ENCODE measurements at places on chromosomes 3 and 15.

GRCh38 chr15:61816856-61817255 lies 243.4 kb downstream of the VPS13C start:
- DNase-seq = no peak

- DNase-seq = no peak
Observed at GRCh38 chr15:61222010-61222409, 7.1 kb downstream of the RORA start.

DNA sequence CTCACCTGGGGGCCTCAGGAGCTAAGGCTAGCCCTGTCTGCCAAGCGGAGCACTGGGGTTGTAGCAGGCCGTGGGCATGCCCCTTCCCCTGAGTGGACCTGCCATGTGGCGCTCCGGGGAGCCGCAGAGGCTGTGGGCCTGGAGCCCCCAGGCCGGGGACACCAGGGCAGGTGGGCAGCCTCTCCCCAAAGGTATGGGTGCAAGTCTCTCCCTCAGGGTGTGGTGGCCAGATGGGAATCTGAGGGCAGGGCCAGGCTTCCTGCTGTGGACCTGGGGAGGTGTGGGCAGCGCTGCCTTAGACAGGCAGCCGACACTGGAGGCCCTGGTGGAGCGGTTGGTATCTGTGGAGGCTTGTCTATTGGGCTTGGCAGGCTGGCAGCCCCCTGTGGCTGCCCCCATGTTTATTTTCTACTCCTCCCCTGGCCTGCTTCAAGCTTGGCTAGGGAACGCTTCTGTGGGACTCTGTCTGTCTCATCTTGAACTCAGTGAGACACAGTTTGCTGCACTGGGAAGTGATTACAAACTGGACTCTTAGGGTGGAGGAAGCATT lies 5.9 kb downstream of the ACVR2B start:
- DNase-seq = no peak

- DNase-seq = no peak
Observed at GRCh38 chr3:4982773-4983738, 3.8 kb downstream of the BHLHE40 start.

DNA sequence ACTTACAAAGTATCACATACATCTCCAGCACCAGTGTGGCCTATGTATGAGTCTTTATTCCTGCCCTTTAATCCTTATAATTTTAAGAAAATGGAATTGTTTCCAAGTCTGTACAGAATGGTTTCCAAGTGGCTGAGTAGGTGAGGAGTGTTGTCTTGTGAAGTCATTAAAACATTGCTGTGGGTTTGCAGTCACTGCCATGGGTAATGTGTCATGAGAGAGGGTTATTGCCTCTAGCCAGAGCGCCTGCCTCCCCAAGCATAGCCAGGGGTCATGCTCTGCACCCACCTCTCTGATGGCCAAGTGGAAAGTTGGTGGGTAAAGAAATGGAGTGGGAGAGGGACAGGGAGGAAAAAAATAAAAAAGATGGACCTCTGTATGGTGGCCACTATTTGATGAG lies 25.3 kb downstream of the TRAK1 start:
- DNase-seq = no peak

- no peak for DNase-seq
Observed at GRCh38 chr3:94453864-94454263, 391.0 kb downstream of the NSUN3 start.

DNA sequence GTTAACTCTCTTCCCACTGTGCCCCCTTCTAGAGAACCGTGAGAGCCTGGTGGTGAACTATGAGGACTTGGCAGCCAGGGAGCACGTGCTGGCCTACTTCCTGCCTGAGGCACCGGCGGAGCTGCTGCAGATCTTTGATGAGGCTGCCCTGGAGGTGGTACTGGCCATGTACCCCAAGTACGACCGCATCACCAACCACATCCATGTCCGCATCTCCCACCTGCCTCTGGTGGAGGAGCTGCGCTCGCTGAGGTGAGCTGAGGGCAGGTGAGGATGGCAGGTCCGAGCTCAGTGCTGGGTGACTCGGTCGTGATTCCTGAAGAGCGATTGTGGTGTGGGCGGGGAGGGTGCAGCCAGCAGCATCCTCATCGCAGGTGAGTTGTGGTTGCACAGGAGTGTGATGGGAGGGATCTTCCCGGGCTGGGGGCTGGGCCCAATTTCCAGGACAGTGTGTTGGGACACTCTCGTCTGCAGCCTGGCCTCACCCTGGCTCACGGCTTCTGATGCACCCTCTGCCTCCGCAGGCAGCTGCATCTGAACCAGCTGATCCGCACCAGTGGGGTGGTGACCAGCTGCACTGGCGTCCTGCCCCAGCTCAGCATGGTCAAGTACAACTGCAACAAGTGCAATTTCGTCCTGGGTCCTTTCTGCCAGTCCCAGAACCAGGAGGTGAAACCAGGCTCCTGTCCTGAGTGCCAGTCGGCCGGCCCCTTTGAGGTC lies 8.0 kb downstream of the MCM2 start:
- DNase-seq = no peak

DNA sequence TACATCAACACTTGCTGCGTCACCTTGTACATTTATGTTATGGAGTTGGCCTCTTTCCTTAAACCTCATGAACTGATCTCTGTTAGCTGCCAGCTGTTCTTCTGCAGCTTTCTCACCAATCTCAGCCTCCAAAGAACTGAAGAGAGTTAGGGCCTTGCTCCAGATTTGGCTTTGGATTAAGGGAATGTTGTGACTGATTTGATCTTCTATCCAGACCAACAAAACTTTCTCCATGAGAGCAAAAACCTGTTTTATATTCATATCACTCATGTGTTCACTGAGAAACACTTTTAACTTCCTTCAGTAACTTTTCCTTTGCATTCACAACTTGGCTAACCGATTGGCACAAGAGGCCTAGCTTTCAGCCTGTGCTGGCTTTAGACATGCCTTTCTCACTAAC lies 1156.0 kb upstream of the CADM2 start:
- DNase-seq = no peak

DNA sequence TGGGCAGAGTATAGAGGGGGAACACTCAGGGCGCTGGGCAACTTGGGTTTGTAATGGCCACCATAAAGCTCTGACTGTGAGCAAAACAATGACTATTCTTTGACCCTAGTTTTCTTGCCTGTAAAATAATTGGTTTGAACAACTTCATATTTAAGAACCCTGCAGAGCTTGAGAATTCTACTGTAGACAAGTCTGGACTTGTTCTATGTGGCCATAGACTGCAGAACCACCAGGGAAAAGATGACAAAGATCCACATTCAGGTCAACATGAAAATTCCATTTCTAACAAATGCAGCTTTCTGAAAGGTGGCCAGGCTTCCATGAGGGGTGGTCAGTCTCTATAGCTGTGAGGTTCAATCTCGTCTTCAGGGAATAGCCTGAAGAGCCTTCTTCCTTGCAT lies 239.4 kb upstream of the LRRN1 start:
- no peak for DNase-seq

GRCh38 chr15:63792584-63792983 lies 41.2 kb downstream of the HERC1 start:
- no peak for DNase-seq

- DNase-seq = peak; percentile 97
Observed at GRCh38 chr3:63724987-63725386, 72.5 kb downstream of the SNTN start.

DNA sequence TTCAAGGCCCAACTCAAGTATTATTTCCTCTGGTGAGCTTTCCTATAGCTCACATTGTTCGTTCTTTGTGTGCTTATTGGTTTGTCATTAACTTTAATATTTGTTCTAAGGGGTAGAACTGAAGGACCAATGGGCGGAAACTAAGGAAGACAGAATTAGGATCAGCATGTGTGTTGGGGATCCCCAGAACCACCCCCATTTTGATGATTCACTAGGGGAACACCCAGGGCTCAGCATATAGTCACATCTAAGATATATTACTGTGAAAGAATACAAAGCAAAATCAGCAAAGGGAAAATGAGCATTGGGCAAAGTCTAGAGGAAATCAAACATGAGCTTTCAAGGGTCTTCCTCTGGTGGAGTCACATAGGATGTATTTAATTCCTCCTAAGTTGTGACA lies 76.9 kb downstream of the TIMP4 start:
- DNase-seq = no peak

DNA sequence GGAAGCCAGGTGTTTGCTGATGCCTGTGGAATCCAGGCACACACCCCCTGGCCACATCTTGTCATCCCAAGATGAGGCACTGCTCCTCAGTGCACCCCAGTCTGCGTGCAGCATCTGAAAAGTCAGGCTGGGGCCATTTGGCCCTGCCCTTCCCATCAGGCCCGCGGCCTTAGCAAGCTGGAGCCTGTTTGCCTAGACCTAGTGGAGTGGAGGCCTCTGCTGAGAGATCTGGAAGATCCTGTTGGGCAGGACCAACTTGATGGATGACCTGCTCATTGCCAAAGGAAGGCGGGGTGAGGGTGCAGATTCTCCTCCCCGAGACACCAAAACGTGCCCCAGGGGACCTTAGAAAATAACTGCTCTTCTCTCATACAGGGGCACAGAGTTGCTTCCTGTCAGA lies 220.2 kb downstream of the SHQ1 start:
- DNase-seq = no peak

- peak; percentile 94 for DNase-seq
Observed at GRCh38 chr3:72011485-72011884, 226.5 kb upstream of the PROK2 start.

DNA sequence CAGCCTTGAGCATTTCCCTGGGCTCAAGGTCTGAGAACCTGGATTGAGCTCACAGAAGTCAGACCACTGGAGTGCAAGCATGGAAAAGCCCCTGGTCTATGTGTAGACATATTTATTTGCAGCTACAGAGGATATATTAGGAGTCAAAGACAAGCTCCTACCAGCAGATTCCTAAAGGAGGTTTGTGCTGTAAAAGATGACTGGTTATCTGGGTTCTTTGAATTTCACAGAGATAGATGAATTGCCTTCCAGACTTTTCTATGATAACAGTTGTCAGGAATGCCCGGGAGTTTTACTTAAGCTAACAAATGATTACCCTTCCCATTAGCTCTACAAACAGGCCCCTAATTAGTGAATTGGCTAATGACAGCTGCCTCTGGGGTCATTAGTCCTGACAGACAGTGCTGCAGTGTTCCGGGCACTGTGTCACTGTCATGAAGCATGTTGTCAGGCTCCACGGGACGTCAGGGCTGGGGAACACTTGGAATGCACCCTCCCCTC lies 48.8 kb upstream of the PLXNA1 start:
- DNase-seq = peak; percentile 61

All from fibroblast of skin of right quadriceps (primary cell).